ENCODE measurements at places on chromosomes 11 and 22.

DNA sequence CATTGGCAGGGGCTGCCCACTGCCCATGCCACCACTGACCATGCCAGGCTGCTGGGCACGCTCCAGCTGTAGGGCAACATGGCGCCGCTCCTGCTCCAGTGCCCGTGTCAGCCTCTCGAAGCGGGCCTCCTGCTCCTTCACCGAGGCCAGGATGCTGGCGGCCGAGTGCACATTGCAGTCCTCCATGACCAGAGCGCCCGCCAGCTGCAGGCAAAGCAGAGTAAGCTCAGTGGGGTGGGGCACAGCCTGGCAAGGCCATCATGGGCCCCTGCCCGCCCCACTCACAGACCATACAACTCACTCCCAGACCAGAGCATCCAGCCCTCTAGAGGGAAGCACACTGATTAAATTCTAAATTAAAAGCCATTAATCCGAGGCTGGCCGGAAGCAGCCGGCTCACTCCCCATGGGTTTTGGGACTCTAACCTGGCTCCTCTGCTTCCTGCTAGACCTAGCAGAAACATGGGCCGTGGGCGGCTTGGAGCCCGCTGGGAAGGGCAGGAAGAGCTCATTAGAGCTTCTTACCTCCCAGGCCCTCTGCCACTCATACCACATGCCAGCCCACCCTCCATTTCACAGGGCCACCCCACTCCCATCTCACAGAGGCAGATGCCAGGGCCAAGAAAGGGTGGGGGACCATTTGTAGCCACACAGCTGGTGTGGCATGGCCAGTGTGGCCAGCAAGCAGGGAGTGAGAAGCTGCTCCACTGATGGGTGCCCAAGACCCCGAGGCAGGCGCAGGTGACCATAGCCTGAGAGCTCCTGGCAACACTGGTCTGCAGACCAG lies 25.8 kb downstream of the ARVCF start:
- DNase-seq, result no peak

- DNase-seq, result peak; percentile 64
Measured at GRCh38 chr11:128470081-128470480, 117.3 kb downstream of the ETS1 start.

- DNase-seq, result no peak
Measured at GRCh38 chr11:105241136-105241535, 101.6 kb upstream of the CARD18 start.

DNA sequence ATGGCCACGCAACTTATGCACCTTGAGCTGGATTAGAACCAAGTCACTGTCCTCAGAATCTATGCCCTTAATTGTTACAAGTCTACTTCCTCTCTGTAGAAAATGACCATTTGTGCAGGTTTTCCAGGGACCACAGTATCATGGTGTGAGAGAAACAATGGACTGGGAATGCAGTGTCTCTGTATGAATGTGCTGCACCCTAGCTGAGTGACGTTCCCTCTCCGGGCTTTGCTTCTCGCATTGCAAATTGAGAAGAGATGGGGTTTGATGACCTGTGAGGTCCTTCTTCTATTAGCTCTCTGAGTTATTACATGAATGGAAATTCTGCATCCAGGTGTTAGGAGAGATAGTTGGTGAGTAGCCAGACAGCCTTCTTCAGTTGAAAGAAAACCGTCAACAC lies 1052.3 kb downstream of the NTM start:
- DNase-seq, result no peak

DNA sequence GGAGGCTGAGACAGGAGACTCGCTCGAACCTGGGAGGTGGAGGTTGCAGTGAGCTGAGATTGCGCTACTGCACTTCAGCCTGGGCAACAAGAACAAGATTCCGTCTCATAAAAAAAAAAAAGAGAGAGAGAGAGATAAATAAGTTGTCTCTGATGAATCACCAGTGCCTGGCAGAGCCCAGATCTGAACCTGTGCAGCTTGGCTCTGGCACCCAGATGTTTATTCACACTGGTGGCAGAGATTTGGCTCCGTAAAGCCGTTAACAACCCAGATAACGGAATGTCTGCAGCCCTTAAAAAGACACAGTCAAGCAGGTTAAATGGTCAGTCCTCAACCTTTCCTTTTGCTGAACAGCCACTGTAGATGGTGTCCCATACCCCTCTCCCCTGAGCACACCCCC lies 33.5 kb upstream of the RTL6 start:
- no peak for DNase-seq

- no peak for DNase-seq
Measured at GRCh38 chr11:44754876-44755555, 28.3 kb downstream of the TSPAN18 start.

- DNase-seq, result no peak
Measured at GRCh38 chr11:12182302-12182675, 71.9 kb downstream of the MICAL2 start.

DNA sequence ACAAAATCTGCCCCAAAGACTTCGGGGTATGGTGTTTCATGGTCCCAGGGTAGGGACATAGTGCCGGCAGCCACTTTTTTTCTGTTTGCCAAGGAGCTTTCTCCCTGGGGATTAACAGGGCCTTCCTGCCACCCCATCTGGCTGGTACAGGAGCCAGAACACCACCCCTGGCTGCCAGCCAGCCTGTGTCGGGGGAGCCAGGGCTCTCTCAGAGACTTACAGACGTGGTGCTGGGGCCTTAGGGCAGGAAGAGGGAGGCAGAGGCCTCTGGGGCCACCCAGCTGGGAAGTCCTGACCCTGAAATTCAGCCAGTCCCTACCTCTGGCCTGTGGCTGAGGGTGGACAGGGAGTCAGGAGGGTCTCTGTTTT lies 52.4 kb upstream of the CDON start:
- DNase-seq, result no peak

DNA sequence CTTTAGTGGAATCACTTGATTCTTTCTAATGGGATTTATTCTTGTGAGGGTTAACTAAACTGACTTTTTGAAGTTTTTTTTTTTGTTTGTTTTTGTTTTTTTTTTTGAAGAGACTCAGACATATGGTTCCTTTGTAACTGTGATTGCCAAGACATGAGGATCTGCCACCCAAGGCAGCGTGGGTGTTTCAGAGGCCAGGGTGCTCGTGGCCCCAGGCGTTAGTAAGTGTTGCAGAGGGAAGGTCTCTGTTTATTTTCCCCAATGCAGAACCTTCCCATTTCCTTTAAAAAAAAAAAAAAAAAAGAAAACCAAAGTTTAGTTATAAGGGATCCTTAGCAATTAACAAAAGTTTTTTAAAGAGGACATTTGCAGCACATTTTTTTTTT lies 94.8 kb downstream of the CTTN start:
- DNase-seq, result no peak

GRCh38 chr11:85823816-85824215 lies 12.9 kb upstream of the SYTL2 start:
- DNase-seq, result peak; percentile 78

- DNase-seq, result no peak
Measured at GRCh38 chr22:19750507-19751490, 9.8 kb upstream of the TBX1 start.

- peak; percentile 93 for DNase-seq
Measured at GRCh38 chr11:118240999-118241763, 11.0 kb downstream of the MPZL3 start.
